ENCODE measurements at places on chromosomes 4 and X.

DNA sequence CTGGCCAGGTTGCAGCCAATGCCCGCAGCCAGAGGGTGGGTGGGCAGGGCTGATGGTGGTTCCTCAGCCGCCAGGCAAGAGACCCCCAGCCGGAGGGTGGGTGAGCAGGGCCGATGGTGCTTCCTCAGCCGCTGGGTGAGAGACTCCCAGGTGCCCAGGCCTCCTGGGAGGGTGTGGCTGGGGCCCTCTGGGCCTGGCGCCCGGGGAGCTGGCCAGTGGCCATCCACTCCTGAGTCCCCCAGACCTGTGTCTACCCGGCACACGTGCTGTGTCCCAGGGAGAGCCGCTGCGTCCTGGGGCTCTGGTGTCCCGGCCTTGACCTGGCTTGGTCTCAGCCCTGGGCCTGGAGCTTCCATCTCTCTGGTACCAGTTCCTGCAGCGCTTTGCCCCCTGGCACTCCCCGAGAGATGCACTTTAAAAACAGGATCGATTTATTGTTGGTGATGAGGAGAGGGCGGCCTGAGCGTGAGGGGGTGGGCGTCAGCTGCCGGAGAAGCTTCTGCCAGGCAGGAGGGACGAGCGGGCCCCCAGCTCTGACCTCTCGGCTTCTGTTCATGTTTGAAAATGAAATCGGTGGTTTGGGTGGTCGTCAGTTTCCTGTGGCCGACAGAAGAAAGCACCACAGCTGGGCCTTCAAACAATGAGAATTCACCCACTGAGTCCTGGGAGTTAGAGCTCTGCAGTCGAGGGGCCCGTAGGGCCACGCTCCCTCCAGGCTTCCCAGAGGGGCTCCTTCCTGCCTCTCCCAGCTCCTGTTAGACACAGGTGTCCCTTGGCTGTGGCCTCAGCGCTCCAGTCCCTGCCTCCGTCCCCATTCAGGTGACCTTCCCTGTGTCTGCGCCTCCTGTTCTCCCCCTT lies 6.5 kb downstream of the DOK7 start:
- no peak for DNase-seq

GRCh38 chrX:97332963-97333362 lies 449.3 kb downstream of the RPA4 start:
- DNase-seq: peak; percentile 18

GRCh38 chr4:15832523-15833451 lies 54.7 kb downstream of the CD38 start:
- DNase-seq: no peak

- DNase-seq: peak; percentile 4
Measured at GRCh38 chrX:45264865-45265264, 64.2 kb upstream of the DIPK2B start.

DNA sequence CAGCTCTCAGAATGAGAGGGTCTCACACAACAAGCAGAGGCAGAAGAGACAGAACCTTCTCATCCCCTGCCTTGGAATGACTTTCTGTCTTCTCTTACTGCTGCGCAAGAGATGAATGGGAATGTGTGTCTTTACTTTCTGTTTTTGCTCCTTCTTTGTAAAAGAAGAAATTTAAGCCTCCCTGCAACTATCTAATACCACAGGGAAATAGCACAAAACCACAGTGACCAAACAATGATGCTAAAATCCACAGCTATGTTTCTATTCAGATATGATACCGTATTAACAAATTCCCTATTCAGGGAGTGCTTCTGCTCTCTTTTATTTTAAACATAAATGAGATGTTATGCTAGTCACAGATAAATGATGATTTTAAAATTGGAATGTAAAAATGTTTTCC lies 173.8 kb upstream of the RAI2 start:
- DNase-seq: no peak

GRCh38 chrX:130738638-130739195 lies 164.3 kb downstream of the ENOX2 start:
- no peak for DNase-seq

GRCh38 chr4:87521757-87522374 lies 7.3 kb downstream of the SPARCL1 start:
- peak; percentile 83 for DNase-seq

GRCh38 chr4:38785901-38786402 lies 3.2 kb upstream of the TLR10 start:
- no peak for DNase-seq

GRCh38 chr4:187077744-187078401 lies 354.2 kb upstream of the FAT1 start:
- DNase-seq: no peak

GRCh38 chrX:107825698-107826237 lies at the start of gene MID2:
Gene MID2, plus strand, starts transcription at chrX:107825866. Its CDS starts 561 bp downstream, at chrX:107826427.
- peak; percentile 47 for DNase-seq

GRCh38 chrX:153744210-153745066 lies 19.6 kb upstream of the PLXNB3 start:
- no peak for DNase-seq

DNA sequence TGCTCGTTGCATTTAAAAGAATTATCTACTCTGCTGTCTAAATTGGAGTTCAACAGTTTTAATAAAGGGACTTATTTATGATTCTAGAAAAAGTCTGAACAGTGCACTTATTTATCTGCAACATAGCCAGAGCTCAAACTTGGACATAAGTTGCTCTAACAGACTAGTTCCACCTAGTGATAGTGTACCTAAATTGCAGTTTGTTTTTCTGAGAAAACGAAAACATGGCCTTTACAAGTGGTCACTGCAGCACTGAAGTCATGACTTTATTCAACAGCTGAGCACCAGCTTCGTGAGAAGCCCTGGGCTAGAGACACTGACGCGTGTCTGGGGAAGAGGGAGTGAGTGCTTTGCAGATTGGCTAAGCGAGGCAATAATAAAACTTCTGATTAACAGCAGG lies 77.3 kb upstream of the IGSF1 start:
- DNase-seq: no peak

DNA sequence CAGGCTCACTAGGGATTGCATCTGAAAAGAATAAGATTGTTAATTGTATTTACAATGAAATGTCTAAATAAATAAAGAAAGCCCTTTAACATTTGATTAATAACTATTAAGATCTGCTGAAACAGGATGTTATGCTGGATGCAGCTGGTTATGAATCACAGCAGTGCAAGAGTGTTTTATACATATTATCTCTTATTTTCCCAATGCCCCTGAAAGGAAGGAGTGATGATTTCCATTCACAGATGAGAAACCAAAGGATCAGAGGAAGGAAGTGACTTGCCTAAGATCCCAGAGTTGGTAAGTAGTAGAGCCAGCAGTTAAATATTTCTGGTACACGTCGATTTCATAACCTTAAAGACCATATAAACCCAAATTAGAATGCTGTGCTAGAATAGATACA lies 76.3 kb upstream of the ARHGAP36 start:
- peak; percentile 5 for DNase-seq

DNA sequence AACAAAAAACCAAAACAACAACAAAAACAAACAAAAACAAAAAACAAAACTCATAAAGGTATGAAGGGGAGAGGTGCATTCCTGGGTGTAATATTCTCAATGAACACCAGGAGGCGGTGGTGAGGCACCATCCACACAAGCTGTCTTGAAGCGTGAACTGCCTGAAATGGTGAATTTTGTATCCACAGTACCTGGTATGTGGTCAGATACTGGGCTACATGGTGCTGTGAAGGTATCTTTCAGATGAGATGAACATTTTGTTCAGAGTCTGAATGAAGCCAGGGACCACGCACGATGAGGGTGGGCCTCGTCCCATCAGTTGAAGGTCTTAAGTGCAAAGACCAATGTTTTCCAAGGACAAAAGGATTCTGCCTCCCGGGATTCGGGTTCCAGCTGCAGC lies 58.5 kb downstream of the ASMT start:
- peak; percentile 17 for DNase-seq

All from fibroblast of mammary gland (primary cell).